ENCODE measurements at places on chromosomes 1 and 21.

DNA sequence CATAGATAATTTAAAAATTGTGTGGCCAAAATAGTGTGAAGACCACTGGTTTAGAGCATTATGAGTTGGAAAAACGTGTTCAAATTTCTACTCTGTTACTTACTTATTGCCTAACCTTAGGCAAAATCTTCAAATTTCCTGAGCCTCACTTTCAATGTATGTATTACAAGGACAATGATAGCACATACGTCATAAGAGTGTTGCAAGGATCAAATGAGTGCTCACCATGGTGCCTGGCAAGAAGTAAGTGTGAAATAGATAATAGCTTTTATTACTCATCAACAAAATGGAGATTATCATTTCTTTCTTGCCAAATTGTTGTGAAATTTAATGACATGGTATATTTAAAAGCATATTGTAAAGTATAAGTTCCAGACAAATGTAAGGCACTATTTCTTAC is 57.2 kb downstream of the FH start:
- DNase-seq, result no peak

- no peak for DNase-seq
Measured at GRCh38 chr1:71298633-71299032, 217.8 kb upstream of the ZRANB2 start.

DNA sequence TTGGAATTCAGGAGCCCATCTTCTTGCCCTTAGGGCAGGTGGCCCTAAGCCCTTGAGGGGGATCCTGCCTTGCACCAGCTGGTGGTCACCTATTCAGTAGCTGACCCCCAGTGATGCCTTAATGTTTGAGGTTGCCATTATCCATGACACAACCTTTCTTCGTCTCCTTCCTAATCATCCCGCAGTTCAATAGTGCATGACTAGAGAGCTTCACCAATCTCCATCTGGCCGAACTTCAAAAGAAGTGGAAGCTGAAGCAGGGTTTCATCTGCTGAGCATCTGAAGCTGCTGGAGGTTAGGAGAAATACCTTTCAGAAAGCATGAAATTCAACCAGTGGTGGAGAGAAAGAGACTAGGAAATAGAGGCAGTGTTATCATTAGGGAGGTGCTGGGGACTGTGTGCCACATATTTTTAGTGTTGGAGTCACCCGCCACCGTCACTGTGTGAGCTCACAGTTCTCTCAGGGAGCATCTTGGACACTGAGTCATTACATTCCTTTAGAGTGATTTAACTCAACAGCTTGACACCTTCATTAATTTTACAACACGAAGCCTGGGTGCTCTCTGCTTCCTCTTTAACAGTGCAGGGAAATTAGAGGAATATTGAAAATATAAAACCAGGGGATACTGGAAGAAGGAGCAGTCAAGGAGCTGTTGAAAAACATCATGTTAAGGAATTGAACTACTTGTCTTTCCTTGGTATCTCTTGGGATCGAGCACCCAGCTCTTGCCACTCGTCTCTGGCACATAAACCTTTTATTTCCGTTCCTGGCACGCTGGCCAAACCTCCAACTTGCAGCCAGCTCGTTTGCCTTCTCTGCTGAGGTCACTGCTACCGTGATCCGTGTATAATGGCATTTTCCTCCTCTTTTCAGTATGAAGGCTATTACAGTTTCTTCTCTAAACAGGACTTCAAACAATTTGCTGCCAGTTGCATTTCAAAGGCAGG is 53.6 kb downstream of the PEX14 start:
- DNase-seq, result peak; percentile 49

DNA sequence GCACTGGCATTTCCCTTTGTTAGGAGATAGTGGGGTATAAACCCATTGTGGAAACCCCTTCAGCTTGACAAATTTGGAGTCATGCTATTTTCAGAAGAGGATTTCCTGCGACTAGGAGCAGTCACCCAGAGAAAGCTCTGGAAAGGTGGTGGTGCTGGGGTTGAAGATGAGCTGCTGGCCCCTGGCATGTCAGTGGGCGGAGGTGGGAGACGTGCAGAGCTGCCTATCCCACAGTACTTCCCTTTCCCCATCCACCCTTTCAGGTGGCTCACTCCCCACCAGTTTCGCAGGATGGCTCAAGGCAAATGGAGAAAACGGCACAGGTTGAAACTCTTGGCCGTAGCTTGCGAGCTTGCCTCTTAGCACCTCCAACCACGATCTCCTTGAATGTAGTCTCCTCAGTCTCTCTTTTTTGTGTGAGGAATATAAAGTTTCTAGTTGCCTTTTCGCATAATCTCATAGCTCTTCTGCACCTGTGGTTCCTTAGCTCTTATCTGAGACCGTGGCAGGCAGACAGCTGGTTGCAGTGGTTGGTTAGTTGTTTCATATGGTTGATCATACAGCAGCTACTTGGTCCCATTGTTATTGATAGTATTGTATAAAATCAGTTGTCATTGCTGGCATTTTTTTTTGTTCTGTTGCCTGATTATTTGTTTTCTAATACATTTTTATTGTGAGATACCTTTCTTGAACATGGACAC is 48.2 kb downstream of the ADARB1 start:
- DNase-seq, result no peak

DNA sequence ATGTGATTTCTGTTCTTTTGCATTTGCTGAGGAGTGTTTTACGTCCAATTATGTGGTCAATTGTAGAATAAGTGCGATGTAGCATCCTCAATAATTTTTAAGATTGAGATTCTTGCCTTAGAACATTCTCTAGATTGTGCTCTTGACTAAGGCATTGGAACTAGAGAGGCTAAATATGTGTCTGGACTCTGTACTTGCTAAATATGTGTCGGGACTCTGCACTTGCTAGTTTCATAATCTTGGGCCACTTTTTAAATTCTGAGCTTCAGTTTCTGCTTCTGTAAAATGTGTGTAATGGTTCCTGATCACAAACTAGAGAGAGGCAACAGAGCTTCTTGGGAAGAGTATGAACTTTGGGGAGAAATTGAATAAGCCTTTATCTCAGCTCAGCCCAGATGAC is 21.6 kb downstream of the HLX start:
- DNase-seq, result no peak

DNA sequence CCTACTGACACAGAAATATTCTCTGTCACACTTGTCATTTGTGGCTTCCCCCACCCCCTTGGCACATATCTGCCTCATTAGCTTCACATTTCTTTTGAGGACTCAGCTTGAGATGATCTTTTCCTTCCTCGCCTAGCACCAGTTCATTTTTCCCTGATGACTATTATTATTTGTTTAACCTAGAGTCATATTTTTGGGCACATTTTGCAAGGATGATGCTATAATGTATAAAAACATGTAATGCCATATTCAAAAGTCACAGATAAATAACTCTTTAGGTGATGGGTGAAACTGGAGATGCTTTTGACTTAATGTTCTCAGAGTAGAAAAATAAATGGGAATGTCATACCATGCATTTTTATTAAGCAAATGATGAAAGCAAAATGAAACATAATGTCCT is 202.7 kb downstream of the BACH1 start:
- no peak for DNase-seq

DNA sequence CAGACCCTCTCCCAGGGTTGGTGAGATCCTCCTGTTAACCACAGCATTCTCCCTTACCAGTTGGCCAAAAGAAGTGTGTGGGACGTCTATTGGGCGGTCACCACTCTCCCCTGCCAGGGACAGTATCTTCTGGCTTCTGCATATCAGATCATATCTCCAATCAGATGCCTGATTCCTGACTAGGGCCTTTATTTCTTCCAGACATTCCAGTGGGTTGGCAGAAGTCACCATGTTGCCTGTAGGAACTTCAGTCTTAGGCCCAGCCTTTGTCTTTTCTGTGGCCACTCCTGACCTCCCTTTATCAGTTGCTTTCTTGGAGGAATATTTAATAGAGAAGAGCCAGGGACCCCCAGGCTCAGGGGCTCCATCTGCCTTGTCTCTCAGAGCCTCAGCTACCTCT is 130.4 kb upstream of the F3 start:
- no peak for DNase-seq

DNA sequence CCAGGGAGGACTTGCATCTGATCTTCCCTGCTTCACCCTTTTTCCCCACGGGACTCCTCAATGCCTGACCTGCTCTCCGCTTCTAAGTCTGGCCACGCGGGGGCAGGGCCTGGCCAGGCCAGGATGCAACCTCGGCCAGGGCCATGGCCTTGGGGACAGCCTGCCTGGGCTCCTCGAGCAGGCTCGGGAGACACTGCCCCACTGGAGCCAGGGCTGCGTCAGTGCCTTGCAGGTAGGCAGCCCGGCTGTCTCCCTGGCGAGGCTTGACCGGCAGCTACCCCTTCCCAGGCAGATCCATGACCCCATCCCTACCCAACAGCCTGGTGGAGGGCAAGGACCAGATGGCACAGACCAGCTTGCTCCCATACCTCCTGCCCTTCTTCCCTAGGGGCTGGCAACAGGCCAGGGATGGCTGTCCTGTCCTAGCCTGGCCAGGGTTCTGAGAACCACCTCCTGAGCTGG is 2.7 kb upstream of the PRDM16 start:
- DNase-seq, result no peak

DNA sequence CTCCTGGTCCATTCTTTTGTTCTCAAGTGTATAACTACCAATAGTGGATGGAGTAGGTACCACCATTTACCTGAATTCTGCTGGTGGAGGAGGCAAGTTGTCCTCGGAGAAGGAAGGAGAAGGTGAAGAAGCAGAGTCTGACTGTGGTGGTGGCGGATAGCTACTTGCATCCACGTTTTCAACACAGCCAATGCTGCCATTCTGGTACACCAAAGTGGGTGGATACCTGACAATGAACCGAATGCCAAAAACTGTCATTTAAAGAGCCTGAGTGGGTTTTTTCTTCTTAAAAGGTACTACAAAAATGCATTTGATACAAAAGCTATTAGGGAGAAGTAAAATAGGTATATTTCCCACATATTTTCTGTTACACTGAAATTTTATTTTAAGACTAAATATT is 20.1 kb downstream of the GPR3 start:
- DNase-seq, result no peak

- DNase-seq, result no peak
Measured at GRCh38 chr1:98001764-98002163, 80.9 kb upstream of the DPYD start.

DNA sequence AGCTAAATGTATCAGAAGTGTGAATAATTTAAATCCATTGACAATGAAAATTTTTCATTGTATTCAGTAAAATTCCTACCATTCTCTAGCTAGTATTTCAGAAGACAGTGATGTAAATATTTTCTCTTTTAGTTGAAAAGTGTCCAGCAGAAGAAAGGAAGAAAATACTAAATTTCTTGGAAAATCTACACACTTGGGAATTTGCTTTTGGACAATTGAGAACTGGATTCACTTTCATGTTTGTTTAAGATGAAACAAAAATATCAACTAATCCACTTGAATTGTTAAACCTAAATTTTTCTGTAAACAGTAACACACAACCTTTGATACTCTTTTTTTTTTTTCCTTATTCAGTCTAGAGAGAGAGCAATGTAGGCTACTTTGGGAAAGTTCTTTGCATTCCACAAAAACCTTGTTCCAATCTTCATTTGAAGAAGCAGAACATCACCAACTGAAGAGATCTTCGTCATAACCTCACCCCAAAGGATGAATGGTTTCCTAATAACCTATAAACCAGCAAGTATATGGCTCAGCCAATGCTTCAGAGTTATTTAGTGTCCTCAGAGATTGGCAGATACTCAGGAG is 155.1 kb upstream of the GORAB start:
- DNase-seq, result no peak

GRCh38 chr21:31186916-31187315 is 148.6 kb upstream of the KRTAP19-8 start:
- DNase-seq, result no peak

DNA sequence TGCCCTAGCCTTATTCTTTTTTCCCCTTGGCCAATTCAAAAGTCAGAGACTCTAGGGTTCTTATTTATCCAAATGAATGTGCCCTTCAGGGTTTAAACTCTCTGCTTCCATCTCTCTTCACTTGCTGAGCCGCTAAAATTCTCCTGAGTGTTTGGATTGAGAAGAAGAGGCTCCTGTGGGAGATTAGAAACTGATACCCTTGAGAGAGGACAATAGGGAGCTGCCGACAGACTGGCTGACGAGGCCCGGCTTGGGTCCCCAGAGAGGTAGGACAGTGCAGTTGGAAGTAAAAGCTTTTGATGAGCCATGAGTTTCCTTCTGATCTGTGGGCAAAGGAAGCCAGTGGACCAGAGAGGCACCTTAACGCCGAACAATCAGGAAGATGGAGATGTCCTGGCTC is 41.3 kb upstream of the UBE2U start:
- no peak for DNase-seq

GRCh38 chr1:46133181-46133658 is 791 bp upstream of the PIK3R3 start:
- no peak for DNase-seq

DNA sequence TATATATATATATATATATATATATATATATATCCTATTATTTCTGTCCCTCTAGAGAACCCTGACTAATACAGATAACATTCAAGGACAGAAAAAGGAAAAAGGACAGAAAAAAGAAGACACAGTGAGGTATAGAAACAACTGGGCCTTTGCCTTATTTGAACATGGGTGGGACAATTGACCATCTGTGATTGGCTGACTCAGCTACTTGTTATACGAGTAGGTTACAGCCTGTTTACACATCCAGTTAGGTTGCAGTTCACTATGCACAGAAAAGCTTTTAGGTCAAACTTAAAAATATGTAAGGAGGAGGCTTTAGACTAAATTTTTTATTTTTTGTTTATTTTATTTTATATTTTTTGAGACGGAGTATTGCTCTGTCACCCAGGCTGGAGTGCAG is 39.8 kb upstream of the RGS8 start:
- no peak for DNase-seq

- DNase-seq, result no peak
Measured at GRCh38 chr1:113905435-113905861, 322 bp downstream of the DCLRE1B start.

- no peak for DNase-seq
Measured at GRCh38 chr1:9822490-9822889, 1.3 kb downstream of the CLSTN1 start.

GRCh38 chr1:25129380-25129779 is 102.9 kb downstream of the SYF2 start:
- DNase-seq, result no peak

DNA sequence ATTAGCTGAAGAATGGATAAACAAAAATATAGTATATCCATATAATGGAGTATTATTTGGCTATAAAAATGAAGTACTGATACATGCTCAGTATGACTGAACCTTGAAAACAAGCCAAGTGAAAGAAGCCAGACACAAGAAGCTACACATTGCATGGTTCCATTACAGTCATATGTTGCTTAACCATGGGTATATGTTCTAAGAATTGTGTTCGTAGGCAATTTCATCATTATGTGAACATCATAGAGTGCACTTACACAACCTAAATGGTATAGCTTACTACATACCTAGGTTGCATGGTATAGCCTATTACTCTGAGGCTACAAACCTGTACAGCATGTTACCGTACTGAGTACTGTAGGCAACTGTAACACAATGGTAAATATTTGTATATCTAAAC is 28.6 kb upstream of the FCAMR start:
- no peak for DNase-seq

Data from amniotic stem cell (primary cell).